ENCODE measurements at places on chromosomes 11 and 22. TPM values are rescaled to one million over a fixed set of nuclear protein-coding genes. Genes with fewer than 3 reads are reported as not detected.

DNA sequence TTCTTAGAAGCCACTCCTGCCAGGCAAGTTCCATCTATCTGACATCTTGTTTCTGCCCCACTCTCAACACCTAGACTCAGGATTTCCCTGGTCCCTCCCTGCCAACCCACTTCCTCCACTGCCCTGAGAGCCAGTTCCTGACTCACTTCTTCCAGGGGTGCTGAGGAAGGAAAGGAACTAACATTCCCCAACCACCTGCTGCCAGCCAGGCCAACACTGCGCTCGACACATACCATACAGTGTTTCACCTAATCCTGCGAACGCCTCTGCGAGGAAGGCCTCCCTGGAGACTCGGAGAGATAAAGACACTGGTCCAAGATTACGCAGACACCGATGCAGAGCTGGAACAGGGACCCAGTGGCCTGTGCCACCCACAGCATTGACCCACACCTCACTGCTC, 40.2 kb downstream of the MICAL3 start:
- DNase-seq, result no peak

DNA sequence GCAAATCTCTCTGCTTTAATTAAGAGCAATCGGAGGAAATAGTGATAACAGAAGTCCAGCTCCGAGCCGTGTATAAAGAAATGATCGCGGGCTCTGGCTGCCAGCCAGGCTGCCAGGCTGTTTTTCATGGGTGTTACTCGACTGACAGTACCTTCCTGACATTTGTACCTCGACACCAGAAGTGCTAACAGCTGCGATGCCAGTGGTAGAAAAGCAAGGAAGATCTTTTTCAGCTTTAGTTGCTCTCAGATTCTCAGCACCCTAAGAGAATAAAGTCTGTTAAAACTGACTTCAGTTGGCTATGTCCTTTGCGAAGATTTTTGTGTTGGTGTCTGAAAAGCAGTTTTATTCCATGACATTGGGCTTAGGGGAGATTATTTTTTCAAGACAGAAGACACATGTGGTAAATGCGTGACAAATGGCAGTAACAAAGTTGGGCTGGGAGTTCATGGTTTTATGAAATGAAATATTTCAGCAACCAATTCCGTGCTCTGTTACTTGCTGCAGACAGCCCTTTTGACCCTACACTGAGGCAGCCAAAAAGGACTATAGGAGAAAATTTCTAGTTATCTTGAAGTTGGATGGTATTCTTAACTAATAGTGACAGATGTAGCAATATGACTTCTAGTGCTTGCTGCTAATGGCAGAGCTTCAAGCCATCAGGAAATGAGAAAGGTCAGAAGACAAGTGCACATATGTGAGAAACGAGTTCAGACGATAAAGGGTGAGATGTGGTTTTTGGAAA, 296.2 kb downstream of the CNTN5 start:
- peak; percentile 2 for DNase-seq

DNA sequence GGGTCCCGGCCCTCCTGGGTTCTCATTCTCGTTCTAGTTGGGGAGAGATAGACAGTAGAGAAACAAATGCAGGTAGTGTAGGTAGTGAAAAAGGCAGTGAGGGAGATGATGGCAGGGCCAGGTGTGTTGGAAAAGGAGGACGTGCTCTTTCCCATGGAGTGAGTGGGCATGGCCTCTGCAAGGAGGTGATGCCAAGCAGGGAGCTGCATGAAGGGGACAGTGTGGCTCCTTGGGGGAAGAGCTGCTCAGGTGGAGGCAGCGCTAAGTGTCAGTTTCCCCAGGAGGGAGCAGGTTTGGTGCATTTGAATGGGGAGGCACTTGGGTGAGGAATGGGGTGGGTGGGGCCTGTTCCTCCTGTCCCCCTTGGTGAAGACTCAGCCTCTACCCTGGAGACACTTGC, 22.2 kb downstream of the MCM5 start:
- DNase-seq, result no peak

DNA sequence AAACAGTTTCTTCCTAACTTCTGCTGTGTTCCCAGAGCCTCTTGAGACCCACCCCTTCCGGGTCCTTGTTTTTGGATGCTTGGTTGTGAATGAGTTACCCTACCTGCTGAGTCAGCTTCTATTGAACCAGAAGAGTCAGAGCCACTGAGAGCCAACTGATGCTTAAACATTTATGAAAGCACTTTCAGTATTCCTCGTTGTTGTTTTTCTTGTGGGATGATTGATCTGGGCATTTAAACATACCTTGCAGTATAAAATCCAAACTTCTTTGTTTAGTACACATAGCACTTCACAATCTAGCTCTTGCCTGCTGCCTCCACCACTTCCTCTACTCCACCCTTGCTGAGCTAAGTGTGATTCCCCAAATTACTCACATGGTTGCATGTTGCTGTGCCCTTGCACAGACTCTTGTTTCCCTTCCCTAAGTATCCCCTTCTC, 5.5 kb downstream of the PRSS23 start:
- DNase-seq, result no peak

Gene PSMA1
- 148 TPM for total RNA-seq

Gene WT1
- total RNA-seq, result 16.4 TPM

DNA sequence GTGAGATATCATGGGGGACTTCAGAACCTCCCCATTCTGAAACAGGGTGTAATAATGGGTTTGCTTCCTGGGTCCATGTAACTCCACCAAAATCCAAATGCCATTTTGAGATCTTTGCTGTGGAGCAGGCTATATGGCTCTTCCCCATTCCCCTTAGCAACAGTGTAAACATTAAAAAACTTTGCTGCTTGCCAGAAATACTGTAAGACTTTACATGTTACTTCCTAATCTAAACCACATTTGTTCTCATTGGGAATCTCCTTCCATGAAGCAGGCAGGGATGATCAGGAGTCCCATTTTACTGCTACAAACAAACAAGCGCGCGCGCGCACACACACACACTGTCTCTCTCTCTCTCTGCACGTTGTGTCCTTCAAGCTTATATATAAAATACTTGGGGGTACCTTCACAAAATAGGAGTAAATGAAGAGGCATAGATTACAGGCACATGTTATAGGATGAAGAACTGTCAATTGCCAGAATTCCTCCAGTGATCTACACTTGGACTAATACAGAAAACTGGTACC, 86.5 kb downstream of the ANO3 start:
- no peak for DNase-seq

GRCh38 chr11:356610-357009, 12.7 kb upstream of the B4GALNT4 start:
- DNase-seq, result no peak

Gene ROM1
- total RNA-seq, result 3.0 TPM

Gene PNPLA2
- total RNA-seq, result 23.5 TPM

DNA sequence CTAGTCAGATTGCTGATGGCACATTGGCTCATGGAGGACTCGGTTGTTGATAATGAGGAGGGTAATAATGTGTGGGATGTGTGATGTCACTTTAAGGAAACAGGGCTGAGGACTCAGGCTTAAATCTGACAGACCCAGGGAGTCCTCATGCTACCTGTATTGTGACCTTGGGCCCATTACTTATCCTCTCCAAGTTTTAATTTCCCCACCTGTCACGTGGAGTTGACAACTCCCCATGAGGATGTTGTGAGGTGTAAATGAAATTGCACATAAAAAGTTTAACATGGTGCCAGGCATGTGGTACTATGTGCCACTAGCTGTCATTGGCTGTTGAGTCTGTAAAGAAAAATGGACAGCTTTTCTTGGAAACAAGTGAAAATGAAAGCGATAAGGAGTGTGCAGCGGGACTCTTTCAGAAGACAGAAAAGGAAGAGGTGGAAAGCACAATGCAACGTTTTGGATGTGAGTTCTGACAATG, 15.3 kb downstream of the IL10RA start:
- DNase-seq, result no peak

Gene MAJIN
- not detected for total RNA-seq

GRCh38 chr22:25413620-25414019, 150.9 kb upstream of the GRK3 start:
- no peak for DNase-seq

Gene KCNE3
- under 0.01 TPM for total RNA-seq

GRCh38 chr11:72308226-72309073, 64.5 kb upstream of the PHOX2A start:
- DNase-seq, result peak; percentile 93

DNA sequence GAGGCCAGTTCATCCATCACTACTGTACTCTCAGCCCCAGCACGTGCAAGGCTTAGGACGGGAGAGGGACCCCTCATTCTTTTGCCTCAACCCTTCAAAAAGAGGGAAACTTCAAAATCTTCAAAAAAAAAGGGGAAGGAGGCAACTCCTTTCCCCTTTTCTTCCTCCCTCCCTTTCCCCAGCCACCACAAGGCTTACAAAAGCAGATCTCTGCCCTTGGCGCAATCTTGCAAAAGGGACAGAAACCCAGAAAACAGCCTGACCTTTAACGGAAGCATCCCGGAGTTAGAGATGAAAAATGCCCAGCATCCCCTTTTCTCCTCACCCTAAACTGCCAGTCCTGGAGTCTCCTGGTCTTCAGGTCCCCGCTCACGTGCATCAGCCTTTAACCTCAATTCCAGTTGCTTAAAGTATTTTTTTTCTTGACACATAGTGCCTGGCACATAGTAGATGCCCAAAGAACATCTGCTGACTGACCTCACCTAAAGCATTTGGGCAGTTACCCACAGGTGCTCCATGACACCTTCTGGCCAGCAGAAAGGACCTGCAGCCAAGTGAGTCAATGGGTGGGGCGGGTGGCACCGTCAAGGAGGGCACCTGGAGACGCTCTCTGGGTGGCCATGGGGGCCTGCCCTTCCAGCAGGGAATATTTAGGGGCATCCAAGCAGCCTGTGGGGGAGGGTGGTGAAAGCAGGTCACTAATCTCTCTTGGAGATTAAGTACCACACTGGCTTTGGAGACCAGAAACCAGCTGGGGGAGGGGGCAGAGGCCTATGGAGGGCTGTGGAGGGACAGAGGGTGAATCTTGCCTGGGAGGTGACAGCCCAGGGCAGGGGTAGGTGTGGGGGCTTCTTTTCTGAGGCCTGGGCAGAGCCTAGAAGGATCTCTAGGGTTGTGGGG, 16.3 kb downstream of the NECTIN1 start:
- no peak for DNase-seq

- DNase-seq, result no peak
These were observed 7.9 kb upstream of the AGBL2 start for GRCh38 chr11:47723041-47723440.

DNA sequence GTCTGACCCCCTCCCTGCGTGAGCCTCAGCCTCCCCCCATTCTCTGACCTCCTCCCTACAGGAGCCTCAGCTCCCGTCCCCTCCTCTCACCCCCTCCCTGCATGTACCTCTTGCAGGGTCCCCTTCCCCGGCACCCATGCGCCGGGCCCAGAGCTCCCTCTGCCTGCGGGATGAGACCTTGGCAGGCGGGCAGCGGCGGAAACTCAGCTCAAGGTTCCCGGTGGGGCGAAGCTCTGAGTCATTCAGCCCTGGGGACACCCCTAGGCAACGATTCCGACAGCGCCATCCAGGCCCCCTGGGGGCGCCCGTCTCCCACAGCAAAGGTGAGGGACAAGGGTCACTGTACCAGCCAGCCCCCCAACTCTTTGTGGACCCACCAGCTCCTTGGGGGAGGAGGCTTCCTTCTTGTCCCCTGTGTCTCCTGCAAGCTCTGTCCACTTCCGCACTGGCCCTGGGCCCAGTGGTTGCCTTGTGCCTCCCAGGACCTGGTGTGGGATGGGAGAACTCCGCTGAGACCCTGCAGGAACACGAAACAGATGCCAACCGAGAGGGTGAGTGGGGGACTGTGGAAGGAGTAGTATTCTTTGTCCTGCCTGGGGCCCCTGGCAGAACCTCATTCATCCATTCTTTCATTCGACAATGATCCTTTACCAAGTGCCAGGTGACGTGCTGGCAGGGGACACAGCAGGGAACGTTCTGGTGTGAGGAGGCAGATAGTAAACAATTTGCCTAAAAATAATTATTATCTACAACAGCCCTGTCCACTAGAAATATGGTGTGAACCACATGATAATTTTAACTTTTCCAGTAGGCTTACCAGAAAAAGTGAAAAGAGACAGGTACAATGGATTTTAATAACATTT, 3.7 kb upstream of the RPS6KA4 start:
- peak; percentile 83 for DNase-seq

DNA sequence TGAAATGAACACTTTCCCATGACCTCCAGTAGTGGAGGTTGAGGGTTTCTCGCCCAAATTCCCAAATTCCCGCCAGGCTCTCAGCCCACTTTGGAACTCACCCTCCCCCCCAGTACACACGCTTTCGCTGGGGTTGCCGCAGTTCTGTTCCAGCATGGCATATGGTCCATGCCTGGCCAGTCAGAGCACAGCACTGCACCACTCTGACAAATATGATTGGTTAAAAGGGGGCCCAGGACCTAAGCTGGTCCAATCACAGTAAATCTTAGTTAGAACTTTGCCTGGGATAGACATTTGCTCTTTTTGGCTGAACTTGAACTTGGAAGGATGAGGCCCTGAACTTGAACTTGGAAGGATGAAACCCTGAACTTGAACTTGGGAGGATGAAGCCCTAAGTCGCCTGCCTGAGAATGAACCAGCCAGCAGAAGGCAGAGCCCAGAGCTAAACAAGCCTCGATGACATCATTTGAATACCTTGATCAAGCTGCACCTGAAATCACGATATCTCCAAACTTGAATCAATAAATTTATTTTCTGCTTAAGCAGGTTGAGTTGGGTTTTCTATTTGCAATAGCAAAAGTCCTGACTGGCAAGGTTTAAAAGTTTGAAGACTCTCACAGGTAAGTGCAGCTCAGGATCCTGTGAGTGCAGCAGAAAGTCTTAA, 12.6 kb upstream of the SSTR3 start:
- no peak for DNase-seq

Gene APOBEC3H
- total RNA-seq, result not detected

- no peak for DNase-seq
These were observed 31.1 kb downstream of the SMCO4 start for GRCh38 chr11:93512073-93512475.

DNA sequence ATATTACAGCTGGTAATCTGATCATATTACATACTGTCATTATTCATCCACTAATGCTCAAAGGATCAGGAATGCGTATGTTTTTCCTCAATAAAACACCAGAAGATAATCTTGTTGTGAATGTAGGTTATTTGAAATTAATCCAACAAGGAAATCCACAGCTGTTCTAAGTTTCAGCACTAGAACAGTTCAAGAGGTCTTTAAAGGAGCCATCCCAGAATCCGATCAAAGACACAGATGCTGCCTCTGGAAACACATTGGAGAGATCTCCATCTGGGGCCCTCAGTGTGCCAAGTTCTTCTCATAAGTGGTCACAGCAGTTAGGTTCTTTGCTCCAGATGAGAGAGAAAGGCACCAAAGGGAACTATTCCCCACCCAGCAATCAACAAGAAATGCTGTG, 1955.1 kb upstream of the RAG2 start:
- DNase-seq, result no peak

GRCh38 chr11:85695546-85695945, 9.6 kb upstream of the CCDC89 start:
- DNase-seq, result no peak

DNA sequence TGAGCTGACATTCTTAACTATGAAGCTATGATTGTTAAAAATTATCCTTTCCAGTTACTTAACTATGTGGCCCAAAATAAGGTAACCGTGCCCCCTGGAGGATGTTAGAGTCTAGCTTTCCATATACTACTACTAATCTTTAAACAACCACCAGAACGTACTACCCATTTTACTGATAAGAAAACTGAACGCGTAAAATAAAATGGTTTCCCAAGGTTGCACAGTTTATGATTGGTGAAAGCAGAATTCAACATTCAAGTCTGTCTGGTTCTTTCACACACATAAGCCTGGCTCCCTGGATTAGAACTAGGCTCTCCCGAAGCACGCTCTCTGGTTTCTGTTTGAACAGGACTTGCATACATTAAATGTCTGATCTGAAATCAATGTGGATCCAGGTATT, 437.8 kb upstream of the CCDC90B start:
- peak; percentile 68 for DNase-seq

GRCh38 chr11:47495856-47496217, 46.9 kb upstream of the RAPSN start:
- no peak for DNase-seq

Gene WNT7B
- total RNA-seq, result 0.64 TPM

Data from fibroblast of villous mesenchyme (primary cell).